Stimulated activated CD4-positive, alpha-beta T cell treated with anti-CD3 and anti-CD28 coated beads, Interleukin-1b, Interleukin-23, amount 100 ng/mL, for 4 hours (primary cell): ENCODE measurements at places on chromosomes 6 and 20.

DNA sequence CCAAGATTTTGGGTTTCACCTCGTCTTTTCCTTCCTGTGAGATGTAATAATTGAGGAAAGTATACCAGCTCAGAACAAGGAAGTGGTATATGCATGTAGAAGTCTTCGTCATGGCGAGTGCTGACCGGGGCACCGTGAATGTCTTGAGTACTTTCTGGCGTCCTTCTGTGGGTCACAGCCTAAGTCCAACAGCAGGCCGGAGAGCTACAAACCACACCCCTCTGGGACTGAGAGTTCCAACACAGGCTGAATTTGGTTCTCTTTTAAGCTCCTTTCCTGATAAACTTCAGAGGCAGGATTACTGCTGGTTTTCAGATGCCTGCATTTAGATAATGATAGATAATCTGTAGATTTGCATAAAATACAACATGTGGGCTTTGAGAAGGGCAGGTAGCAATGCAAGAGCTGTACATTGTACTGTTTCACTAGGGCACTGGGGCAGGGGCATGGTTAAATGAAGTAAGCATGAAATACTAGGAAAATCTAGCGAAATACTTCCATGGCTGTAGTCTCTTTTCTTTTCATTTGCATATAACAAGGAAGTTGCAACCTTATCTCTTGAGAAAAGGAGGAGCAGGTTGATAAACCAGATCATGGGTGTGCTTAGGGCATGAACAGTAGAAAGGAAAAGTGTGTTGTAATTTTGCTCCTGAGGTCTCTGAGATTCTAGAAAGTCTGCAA, at the start of gene ADTRP:
ADTRP (minus strand) TSS at position 156 of the 681 bp plus-strand sequence; CDS start at position 112, 44 bp downstream.
- no peak for DNase-seq

- DNase-seq: no peak
Observed at GRCh38 chr20:5621305-5621704, 128.9 kb upstream of the SHLD1 start.

GRCh38 chr6:125316621-125317020, 14.9 kb upstream of the HDDC2 start:
- DNase-seq: no peak

DNA sequence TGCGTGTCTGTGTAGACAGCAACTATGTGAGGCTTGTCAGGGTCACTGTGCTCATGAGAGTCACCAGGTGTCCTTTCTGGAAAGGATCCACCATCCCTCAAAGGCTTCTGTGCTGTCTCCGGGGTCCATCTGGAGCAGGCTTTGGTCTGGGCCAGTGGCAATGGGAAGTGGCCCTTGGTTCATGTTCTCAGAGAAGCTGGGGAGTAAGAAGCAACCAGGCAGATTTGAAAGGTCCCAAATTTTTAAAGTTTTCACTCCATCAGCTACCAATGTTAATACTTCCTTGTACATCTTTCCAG, 68.2 kb downstream of the GCNT2 start:
- DNase-seq: no peak

GRCh38 chr20:61628480-61628879, 376.4 kb downstream of the CDH4 start:
- no peak for DNase-seq

DNA sequence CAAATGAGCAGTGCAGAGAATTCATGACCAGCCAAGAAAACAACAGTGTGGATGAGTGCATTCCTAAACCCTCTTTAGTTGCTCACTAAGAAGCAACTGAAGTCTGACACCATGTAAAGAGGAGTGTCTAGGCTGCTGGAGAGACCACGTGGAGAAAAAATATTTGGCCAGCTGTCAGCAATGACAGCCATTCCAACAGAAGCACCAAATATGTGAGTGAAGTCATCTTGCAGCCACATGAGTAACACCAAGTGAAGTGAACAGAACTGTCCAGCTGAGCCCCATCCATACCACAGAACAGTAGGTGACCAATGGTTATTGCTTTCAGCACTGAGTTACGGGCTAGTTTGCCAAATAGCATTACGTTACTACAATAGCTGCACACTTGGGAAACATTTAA, 89.4 kb downstream of the TBXT start:
- no peak for DNase-seq

- DNase-seq: no peak
Observed at GRCh38 chr20:38270869-38271605, 10.5 kb upstream of the KIAA1755 start.

GRCh38 chr6:79898076-79898475, 49.3 kb downstream of the ELOVL4 start:
- no peak for DNase-seq

DNA sequence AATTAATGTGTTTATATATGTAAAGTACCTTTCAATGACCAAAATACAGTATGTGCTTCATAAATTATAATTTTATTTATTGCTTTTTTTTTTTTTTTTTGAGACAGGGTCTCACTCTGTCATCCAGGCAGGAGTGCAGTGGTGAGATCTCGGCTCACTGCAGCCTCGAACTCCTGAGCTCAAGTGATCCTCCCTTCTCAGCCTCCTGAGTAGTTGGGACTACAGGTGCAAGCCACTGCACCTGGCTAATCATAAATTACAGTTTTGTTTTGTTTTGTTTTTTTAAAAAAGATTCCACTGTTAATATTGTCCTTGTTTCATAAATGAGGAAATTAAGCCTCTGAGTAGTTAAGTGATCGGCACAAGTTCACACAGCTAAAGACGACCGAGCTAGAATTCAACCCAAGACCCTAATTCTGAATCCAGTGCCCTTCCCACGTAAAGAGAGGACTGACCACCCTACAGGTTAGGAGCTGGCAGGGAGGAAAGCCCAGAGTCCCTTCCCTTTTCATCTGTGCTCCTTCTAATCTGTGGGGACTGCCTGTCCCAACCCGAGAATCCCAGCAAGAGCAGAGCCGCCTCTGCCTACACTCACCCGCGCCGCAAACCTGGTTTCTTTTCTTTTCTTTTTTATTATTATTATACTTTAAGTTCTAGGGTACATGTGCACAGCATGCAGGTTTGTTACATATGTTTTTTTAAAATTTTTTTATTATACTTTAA, 8.5 kb upstream of the GDF5 start:
- no peak for DNase-seq

DNA sequence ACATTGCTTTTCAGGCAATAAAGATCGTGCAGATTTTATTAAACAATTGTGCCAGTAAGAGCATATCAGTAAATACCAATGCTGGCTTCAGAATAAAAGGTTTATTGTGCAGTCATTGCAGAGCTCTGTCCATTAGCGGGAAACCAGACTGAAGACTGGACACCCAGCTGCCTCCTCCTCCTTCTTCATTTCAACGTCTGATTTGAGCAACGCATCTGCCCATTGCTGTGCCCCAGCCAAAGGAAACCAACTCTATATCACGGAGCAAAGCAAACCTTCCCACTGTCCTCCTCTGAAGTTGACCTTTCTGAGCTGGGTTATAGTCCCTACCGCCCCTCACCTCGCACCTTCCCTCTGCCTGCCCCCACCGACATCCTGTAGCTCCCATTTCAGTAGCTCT, 80.8 kb downstream of the SLC22A23 start:
- DNase-seq: no peak

- DNase-seq: no peak
Observed at GRCh38 chr6:74551896-74552295, 654.0 kb downstream of the COL12A1 start.

- DNase-seq: no peak
Observed at GRCh38 chr6:44542401-44543116, 155.1 kb downstream of the CDC5L start.

DNA sequence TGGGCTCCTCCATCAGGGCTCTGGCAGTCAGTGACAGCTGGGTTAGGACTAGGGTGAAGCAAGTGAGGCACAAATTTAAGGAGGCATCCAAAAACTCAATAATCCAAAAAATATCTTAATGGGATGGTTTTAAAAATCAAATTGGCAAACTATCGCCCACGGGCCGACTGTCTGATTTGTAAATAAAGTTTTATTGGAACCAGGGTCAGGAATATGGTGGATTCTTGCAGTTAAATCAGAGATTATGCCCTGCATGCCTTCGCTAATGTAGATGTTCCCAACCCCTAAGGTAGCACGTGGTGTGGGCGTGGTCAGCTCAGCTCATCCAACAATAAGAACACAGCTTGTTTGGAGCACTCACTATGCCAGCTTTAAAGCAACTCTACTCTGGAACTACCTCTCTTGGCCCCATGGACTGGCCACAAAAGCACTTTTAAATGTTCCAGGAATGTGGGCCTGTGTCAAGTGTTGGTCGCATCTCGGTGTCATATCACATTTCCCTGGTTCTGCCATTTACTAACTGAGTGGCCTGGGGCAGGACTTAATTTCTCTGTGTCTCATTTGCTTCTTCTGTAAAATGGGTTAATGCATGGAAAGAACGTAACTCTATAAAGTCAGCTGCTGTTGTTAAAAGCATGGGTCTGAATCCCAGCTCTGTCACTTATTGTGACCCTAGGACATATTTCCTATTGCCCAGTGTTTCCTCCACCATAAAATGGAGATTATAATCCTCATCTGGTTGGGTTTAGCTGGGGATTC, 7.0 kb downstream of the TP53RK start:
- DNase-seq: no peak

DNA sequence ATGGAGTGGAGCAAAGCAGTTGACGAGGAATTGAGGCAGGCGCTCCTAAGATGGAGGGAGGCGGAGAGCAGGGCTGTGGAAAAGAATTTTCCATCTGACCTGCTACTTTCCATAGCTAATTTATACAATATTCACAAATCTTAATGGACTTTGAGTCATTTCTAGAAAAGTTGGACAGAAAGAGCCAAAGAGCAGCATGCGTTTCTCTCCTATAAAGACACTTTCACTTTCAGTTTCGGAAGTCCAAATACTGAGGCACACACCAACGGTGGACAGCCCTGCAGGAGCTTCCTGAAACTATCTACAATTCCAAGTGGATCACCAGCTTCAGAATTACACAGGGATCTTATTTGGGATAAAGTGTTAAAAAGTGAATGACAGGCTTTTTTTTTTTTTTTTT, 43.5 kb downstream of the PANK2 start:
- no peak for DNase-seq

DNA sequence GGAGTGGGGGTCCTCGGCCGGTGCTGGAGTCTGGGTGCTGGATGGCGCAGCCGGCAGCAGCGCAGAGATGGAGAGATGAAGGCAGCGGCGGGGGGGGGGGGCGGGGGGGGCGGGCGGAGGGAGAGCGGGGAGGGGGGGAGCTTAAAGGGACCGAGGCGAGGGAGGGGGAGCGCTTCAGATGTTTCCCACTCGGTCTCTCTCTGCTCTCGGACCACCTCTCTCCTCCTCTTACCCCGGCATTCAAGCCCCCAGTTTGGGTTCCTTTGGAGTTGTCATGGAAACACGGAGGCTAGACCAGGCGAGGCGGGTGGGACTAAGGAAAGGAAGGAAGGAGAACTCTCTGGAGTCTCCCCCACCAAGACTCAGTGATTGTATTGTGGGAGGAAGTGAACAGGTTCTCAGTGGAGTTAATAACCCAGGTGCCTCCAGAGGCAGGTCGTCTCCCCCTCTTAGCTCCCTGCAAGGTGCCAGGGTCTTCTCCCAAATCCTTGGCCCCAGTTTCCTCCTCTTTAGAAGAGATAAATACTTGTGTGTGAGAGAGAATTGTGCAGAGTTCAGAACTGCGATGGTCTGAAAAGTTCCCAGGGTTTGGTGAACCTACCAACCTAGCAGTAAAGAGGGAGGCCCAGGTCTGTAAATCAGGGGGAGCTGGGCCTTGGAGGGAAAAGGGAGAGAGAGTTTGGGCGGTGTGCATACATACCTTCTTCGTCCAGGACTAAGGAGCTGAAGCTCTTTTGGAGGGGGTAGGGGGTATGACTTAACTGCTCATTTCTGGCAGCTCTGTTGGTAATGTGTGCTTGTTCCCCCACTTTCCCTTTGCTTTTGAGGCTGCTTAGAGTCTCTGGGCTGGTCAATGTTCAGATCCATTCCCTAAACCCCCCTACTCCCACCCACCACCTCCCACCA, at the start of gene PRRT1:
PRRT1 (minus strand) TSS at position 77 of the 906 bp plus-strand sequence. CDS start 112 bp downstream, outside the sequence.
- DNase-seq: no peak

GRCh38 chr6:77089776-77090175, 373.5 kb downstream of the HTR1B start:
- DNase-seq: no peak

GRCh38 chr6:105193647-105194046, 13.8 kb upstream of the POPDC3 start:
- DNase-seq: no peak

- DNase-seq: no peak
Observed at GRCh38 chr20:20897145-20897544, 184.7 kb upstream of the RALGAPA2 start.

DNA sequence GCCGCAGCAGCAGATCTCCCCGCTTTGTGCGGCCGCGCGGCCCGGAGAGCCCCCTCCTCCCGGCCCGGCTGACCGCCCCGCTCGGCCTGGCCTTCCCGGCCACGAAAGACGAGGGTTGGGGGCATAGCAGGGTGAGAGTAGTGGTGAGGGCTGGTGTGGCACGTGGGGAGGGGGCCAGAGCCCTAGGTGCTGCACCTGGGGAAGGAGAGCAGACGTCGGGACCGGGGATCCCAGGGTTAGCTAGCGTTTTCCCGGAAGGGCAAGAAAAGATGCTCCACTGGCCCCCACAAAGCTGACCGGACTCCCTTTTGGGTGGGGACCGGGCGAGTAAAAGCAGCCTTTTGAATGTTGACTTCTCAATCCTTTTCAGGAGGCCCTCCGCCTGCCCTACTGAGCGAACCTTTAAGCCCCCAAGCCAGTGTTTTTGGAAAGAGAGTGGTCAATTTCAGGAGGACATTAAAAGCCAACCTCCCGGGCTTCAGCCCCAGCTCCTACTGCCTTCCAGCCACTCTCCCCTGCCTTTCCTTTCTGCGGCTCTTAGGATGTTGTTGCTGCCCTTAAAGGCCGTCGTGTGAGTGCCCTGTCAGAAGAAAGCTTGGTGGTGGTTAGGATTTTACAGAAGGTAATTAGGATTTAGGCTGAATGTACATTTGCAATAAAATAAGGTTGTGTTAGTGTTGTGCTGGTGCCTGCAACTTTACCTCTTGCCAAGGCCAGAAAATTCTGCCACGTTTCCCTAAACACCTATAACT, 648 bp upstream of the BACH2 start:
- DNase-seq: no peak

- DNase-seq: no peak
Observed at GRCh38 chr20:10665791-10666190, 8.0 kb downstream of the JAG1 start.

DNA sequence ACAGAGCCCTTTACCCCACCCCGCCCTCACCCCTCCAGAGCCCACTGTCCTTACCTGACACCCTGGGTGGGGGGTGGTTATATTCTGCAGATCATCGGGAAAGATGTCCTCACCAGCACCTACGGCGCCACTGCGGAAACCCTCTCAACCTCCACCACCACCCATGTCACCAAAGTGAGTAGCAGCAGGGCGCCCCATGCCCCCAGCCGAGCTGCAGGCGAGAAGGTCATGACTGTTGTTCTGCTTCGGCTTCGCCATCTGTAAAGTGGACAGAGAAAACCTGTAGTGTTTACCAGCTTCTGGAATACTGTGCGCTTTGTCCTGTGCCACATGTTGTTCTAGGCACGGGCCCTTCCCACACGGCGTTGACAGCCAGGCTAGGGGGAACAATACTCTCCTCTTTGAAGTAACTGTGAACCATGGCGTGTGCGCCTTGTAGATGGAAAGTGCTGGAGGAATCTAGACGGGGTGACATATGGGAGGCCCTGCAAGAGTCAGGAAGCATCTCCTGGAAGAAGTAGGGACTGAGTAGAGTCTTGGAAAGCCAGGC, 16.5 kb upstream of the AAR2 start:
- DNase-seq: no peak

GRCh38 chr6:1130709-1131108, 181.2 kb upstream of the FOXQ1 start:
- no peak for DNase-seq
